ENCODE measurements at places on chromosomes 4 and X.
A peak's percentile ranks its signal among the peaks of the same experiment; 100 is the strongest.

DNA sequence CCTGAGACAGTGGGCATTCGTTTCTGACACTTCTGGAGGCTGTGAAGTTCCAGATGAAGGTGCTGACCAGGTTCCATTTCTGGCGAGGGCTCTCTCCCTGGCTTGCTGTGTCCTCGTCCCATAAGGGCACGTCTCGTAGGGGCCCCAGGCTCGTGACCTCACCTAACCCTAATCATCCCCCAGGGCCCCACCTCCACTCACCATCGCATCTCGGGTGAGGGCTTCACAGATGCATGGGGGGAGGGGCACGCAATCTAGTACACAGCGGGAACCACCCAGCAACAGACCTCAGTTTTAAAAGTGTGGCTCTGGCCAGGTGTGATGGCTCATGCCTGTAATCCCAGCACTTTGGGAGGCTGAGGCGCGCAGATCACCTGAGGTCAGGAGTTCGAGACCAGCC, 22.1 kb downstream of the PDE6B start:
- DNase-seq = no peak

DNA sequence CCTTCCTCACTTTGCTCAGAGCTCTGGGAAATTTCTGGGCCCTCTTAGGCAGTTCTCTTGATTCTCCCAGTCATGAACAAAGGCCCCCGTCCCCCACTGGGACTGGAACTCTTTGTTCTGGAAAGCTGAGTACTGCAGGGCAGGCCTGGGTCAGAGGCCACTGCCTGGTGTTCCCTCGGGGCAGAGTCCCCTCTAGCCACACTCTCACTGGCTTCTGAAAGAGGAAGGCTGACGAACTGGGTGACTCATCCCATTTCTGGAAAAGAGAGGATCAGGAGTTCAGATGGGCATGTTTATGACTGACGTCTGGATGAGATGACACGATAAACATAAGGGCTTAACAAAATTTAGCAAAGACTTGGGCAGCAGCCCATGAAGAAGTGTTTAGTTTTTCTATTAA, 47.7 kb downstream of the DDX3X start:
- peak; percentile 37 for DNase-seq

GRCh38 chr4:113832803-113833202, 71.3 kb upstream of the CAMK2D start:
- DNase-seq = no peak

DNA sequence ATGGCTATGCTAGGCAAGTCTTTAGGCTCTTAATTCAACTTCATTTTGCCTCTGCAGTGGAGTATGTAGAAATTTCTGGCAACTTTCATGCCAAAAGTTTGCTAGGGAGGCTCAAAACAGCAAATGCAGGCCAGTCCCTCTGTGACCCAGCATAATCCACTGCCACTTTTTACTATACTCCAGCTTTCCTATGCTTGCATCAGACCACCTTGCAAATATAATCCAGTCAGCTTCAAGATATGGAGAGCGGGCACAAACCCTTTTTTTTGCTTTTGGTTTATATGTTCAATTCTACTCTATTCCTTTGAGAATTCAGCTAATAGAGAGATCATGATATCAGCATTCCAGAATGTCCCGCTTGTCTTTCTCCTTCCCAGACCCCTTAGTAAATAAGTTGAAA, 192.0 kb upstream of the PABPC4L start:
- DNase-seq = no peak

DNA sequence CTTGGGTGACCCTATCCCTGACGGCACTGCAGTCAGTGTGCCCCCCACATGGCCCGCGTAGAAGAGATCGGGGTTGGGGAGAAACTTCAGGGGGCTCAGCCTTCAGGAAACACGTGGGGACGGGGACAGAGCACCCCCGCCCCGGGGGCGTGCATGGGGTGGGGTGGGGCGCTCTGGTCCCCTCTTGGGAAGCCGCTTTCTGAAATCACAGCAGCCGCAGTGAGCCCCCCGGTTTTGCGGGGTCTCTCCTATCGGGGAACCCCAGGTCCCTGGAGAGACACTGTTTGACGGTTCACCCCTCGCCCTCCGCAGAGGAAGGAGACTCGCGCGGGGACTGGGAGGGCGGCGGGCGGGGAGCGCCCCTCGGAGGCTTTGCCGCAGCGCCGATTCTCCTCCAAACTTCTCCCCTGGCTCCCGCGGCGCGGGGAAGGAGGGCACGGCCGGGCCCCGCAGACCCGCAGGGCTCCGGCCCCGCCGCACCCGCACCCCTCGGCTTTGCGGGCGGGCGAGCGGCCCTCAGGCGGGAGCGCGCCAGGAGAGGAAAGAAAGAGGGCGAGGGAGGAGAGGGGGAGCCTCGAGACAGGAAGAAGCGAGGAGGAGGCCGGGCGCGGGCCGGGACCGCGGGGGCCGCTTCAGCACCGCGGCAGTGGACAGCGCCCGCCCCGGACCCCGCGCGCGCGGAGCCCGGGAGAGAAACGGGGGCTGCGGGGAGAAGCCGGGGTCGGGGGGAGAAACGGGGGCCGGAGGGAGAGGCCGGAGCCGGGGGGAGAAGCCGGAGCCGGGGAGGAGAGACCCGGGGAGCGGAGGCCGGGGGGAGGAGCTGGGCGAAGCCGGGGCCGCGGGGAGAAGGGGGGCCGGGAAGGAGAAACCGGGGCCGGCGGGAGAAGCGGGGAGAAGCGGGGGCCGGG, 612 bp downstream of the CPLX1 start:
- DNase-seq = no peak

DNA sequence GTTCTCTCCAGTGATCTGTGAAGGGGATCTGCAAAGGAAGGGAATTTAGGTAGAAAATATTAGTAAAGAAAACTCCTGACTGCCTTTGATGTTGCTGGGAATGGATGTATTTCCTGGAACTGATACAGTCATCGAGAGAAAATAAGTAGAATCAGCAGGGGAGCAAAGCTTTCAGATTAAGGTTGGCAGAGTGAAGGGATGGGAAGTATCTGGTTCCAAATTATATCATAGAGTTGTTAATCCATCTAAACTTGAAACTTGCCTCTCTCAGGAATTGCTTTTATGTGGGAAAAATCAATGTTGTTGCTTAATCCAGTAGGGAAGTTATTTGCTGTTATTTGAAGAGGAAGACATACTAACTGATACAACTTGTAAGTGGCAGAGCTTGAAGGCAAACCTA, 19.3 kb downstream of the EPHA5 start:
- DNase-seq = no peak

GRCh38 chrX:72394518-72395170, 88.9 kb upstream of the CITED1 start:
- DNase-seq = peak; percentile 4

- DNase-seq = no peak
Measured at GRCh38 chr4:55808632-55809031, 11.0 kb upstream of the EXOC1L start.

- DNase-seq = no peak
Measured at GRCh38 chr4:22410645-22411247, 105.1 kb downstream of the ADGRA3 start.

- DNase-seq = no peak
Measured at GRCh38 chr4:40939856-40940255, 190.1 kb downstream of the NSUN7 start.

DNA sequence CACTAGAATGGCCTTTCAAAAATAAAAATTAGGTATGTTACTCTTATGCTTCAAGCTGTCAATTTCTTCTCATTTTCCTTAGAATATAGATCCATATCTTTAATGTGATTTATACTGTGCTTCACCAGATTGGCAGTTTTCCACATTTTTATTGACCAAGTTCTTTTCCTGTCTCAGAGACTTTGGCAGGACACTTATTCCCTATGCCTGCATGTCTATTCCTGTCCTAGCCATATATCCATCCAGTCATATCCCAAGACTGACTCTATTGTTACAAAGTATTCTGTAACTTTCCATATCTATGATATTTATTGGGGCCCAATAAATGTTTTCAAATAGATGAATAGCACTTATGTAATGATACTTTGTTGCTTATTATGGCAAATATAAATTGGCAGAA, 450.7 kb downstream of the GASK1B start:
- DNase-seq = no peak

- no peak for DNase-seq
Measured at GRCh38 chrX:50726296-50726695, 87.7 kb downstream of the SHROOM4 start.

- DNase-seq = no peak
Measured at GRCh38 chr4:110071466-110071865, 126.9 kb downstream of the ELOVL6 start.

DNA sequence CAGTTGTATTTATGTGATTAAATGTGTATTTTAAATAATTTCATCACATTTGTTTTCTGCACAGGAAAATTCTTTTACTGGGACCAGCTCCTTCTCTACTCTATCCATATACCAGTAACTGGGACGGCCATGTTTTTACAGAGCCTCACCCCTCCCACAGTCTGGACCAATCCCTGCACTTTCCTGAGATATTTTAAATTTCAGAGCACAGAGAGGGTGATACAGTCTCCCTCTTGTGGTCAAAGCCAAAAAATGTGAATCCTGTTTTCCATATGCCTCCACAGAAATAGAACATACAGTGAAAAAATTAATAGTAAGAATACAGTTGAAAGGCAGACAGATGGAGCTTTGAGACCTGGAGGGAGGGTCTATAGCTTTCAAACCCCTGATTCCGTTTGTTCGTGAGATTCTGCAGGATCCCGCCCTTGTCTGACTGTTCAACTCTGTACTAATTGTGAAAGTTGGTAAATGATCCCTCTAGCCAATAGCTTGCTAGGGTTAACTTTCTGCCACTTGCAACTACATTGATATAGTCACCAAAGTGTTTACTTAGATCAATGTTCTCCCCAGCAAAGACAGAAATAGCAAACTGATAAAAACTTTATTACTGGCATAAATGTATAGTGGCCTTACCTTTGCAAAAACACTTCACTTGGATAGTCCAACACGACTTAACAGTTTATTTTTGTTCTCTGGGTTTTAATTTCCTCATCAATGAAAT, 172.2 kb downstream of the PPARGC1A start:
- no peak for DNase-seq

DNA sequence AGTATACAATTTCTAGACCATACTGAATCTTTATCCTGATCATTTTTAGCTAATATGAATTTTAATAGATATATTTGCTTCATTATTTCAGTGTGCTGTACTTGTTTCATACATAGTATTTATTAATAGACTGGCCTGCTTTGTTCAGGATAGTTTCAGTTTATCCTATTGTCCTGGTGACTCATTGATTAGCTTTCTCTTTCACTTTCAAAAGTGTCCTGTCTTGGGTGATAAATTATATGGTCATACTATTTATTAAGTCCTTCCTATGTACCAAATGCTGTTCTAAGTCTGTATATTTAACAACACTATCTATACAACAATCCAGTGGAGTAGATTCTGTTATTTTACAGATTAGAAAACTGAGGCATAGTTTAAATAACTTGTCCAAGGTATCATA, 153.8 kb upstream of the RAPGEF2 start:
- DNase-seq = no peak

DNA sequence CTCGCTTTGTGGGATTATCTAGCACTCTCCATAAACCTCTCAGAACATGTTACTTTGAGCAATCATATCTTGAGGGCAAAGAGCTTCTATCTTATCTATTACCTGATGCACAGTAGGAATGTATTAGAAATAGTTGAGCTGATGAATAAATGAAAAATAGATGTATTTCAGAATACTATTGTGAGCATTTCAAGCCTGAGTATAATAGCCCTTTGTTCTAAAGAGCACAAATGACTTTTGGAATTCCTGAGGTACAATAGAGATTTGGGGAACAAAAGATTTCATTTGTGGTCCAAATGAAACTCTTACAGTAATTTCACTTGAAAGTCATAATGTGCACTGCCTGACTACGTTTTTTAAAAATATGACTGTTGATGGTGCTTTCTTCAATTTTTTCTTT, 159.5 kb downstream of the UGT8 start:
- no peak for DNase-seq
